ENCODE measurements at places on chromosomes 4 and X.

DNA sequence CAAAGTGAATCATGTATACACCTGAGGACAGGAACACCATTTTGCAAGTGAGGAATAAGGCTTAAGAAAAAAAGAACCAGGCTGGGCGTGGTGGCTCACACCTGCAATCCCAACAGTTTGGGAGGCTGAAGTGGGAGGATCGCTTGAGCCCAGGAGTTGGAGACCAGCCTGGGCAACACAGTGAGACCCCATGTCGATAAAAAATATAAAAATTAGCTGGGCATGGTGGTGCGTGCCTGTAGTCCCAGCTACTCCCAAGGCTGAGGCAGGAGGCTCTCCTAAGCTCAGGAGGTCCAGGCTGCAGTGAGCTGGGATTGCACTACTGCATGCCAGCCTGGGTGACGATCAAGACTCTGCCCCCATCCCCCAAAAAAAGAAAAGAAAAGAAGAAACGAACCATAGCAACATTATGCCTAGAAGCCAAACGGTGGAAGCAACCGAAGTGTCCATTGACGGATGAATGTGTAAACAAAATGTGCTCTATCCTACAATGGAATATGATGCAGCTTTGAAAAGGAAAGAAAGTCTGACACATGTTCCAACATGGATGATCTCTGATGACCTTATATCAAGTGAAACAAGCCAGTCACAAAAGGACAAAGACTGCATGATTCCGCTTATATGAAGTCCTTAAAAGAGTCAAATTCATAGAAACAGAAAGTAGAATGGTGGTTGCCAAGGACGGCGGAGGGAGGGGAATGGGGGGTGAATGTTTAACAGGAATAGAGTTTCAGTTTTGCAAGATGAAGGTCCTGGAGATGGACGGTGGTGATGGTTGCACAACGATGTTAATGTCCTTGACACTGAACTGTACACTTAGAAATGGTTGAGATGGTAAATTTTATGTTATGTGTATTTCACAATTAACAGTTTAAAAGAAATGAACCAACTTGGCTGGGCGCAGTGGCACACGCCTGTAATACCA is 8.6 kb upstream of the KIAA0232 start:
- no peak for DNase-seq

DNA sequence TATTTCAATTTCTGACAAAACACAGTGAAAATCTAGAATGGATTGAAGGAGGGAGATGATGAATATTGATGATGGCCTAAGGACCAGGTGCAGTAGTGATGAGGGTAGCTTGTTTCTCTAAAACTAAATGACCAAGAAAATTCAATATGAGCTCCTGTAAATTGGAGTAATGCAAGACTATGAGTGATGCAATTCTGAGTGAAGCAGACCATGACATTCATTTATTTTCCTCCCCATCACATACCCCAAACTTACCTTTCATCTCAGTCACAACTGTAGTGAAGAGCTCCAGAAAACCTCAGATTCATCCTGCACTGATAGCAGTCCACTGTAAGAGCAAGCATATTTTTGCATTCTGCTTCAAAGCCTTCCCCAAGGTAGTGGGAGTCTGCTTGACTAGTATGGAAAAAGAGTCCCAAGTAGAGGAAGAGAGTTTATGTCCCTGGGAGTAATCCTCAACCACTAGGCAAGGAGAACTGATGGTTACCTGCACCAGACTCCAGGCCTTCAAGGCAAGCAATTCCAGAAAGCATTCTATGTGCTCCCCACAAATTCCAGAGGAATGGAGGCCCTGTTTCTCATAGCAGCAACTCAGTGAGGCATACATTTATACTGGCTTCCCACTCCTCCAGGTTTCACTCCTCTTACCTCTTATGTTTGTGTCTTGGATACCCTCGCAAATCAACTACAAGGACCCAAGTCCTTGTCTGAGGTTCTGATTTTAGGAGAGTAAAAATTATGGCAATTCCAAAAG is 47.2 kb downstream of the CXCL1 start:
- no peak for DNase-seq

GRCh38 chr4:75698162-75698962 is 25.2 kb upstream of the G3BP2 start:
- DNase-seq, result no peak

GRCh38 chrX:29641461-29641860 is 573.9 kb upstream of the MAGEB2 start:
- DNase-seq, result no peak

- DNase-seq, result no peak
Measured at GRCh38 chr4:58983887-58984286, 1873.7 kb upstream of the IGFBP7 start.

DNA sequence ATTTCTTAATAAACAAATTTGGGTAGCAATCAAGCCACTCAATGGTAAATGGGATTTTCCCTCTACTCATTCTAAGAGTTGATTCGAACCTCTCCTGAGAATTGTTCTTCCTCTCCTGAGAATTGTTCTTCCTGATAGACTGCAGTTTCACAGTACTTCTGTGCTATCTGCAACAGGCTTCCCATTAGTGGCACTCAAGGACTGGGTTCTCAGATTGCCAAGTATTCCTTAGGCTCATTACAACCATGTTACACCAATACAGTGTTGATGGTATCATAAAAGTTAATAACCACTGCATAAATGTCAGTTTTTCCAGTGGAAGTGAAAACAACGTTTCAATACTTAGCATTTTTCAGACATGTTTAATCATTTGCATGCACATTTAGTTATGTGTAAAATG is 201.6 kb downstream of the FRMPD4 start:
- DNase-seq, result no peak

GRCh38 chr4:119231491-119231890 is 19.0 kb downstream of the USP53 start:
- DNase-seq, result no peak

DNA sequence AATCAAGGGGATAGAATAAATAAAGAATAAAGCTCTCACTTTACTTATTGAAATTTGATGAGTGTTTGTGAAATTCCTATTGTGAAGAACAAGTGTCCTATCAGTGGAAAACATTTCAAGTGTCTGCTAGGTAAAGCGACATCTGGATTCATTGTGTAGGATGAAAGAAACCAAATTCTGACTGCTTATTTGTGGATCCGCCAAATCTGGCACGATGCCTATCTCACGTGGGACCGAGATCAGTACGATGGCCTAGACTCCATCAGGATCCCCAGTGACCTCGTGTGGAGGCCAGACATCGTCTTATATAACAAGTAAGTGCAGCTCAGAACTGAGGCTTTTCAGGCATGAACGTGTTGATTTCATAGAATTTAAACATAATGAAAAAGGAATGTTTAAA is 1.9 kb downstream of the CHRNA9 start:
- DNase-seq, result no peak

GRCh38 chr4:36278789-36279188 is 2.6 kb upstream of the DTHD1 start:
- no peak for DNase-seq

DNA sequence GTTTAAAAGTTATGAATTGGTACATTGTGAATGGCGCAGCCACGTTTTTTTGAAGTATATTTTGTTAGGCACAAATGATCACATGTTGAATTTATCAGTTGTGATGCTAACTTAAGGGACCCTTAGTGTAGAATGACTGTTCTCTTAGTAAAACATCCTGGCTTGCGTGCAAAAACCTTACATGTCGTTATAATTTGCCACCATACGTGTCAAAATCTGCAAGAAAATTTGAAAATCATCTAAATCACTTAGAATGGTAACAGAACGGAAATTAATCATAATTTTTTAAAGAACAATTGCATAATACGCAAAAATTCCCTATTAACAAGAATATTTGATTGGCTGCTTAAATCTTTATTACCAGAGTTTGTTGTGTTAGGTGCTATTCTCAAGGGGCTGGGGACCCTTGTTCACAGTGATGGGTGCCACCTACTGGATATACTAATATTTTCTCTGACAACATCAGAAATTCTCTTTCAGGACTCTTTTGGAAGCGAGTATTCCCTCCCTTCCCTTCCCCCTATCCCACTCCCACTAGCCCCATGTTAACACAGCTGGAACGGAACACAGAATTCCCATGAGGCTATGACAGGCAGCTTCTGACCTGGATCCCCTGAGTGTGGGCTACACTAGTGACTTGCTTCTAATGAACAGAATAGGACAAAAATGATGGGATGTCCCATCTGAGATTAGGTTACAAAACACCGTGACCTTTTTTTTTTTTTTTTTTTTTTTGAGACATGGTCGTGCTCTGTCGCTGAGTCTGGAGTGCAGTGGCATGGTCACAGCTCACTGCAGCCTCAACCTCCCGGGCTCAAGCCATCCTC is 71.8 kb downstream of the SUPT20HL2 start:
- no peak for DNase-seq

GRCh38 chr4:163665101-163665500 is 170.6 kb downstream of the TMA16 start:
- no peak for DNase-seq

DNA sequence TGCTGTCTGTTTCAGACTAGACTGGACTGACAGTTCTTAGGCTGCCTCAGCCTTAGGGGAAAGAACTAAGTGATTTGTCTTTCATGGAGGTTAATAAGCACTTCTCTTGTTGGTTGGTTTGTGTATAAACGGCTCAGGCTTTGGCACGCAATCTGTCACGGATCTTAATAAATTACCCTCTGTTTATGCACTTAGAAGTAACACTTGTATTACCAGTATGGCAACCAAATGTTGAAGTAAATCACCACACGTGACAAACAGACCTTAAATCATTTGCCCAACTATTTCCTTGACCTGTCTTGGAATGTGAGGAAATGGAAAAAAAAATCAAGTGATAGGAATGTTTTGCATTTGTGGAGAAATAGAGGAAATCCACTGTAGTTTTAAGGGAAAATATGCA is 69.9 kb downstream of the TEX13A start:
- DNase-seq, result no peak

GRCh38 chr4:37802068-37802666 is 24.3 kb upstream of the PGM2 start:
- DNase-seq, result no peak

DNA sequence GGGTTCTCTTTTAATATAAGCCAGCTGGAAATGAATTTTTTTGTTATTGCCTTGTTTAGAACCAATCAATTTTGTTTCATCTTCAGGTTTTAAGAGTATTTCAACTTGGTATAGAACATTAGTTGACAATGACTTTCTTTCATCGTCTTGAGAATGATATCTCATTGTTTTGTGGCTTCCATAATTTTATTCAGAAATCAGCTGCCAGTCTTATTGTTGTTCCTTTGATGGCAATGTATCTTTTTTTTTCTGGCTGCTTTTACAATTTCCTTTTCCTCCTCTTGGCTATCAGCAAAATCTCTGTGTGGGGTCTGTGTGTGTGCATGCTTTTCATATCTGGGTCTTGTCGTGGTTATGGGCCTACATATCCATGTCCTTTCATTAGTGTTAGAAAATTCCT is 1536.4 kb upstream of the TENM3 start:
- DNase-seq, result no peak

GRCh38 chrX:97867266-97867665 is 983.6 kb downstream of the RPA4 start:
- DNase-seq, result no peak

DNA sequence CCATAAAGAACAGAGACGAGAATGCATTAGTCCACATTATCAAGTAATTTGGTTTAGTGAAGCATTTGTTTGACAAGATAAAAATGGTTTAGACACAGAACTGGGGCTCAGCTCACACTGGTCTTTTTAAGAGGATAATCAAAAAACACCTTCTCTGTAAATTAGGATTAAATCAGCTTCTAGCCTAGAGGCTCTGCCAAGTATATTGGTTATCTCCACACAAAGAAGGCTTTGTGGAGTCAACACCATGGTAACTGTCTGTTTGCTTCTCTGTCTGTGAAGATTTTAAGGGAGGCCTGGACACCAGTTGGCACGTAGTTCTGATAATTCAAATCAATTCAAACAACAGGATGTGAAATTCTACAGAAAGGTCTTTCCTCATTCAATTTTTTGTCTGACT is 687.0 kb downstream of the DMD start:
- no peak for DNase-seq

DNA sequence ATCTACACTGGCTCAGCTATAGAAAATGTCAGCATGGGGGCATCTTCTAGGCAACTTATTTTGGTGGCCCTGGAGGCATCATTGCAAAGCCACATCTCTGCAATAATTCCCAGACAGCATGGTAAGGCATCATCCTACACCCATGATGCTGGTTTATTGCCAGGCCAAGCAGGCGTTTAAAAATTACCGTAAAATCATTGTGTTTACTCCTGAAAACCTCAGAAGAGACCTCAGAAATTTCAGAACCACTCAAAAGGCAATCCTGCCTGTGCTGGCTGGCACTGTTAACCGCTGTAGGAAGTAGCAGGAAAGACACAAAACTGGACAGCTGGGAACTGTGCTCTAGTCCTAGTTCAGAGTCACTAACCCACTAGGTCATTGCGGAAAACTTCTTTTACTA is 63.2 kb downstream of the MID1 start:
- DNase-seq, result no peak

DNA sequence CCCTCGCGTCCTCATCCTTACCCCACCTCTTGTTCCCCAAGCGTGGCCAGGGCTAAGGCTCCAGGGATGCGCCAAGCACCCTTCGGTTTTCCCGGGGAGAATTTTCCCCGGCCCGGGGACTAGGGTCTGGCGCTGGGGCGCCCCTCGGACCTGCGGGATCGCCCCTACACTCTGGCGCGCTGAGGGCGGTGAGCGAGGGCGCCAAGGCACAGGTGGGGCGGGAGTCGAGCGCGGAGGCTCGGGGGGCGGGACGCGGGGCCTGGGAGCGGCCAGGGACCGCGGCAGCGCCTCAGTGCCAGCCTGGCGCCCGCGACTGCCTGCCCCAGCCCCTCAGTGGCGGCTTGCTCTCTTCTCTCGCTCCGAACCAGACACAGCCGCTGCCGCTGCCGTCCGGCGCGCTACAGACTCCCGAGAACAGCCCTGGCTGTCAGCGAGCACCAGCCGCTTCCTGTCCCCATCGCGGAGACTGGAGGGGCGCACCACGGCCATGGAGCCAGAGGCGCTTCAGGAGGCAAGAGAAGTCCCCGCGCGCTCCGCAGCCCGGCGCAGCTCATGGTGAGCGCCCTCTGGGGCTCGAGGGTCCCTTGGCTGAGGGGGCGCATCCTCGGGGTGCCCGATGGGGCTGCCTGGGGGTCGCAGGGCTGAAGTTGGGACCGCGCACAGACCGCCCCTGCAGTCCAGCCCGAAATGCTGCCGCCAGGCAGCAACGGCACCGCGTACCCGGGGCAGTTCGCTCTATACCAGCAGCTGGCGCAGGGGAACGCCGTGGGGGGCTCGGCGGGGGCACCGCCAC is at the start of gene DRD5:
TSS of gene DRD5 (plus strand) at position 292 of the 793 bp plus-strand sequence. CDS start at position 688, 396 bp downstream.
- no peak for DNase-seq

- DNase-seq, result no peak
Measured at GRCh38 chrX:22699581-22700091, 300.1 kb upstream of the DDX53 start.

GRCh38 chr4:102608190-102608589 is 107.0 kb downstream of the NFKB1 start:
- no peak for DNase-seq

GRCh38 chr4:142128529-142128928 is 492.1 kb downstream of the IL15 start:
- DNase-seq, result no peak

DNA sequence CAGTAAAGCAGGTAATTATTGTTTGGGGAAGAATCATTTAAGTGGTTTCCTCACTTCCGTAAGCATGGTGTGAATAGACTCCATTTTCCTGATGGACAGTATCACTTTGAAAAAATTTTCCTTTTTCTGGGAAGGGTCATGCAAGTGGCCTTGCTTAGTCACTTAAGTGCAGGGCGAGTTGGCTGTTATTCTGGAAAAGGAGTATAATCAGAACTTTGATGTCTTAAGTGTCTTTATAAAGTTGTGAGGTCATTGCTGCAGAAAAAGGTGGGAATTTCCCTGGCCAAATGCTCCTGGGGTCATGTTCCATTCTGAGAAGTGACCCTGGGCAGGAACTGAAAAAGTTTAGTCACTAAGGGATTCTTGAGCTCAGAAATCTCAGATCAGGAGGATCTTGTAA is 146.1 kb upstream of the OTUD4 start:
- no peak for DNase-seq
